GM23338 (cell line): ENCODE measurements at places on chromosomes 5 and 9. TPM values are rescaled to one million over a fixed set of nuclear protein-coding genes. Genes with fewer than 3 reads are reported as not detected.

The PHYHD1 gene
- total RNA-seq = 4.1 and 10.4 TPM in 2 replicates

DNA sequence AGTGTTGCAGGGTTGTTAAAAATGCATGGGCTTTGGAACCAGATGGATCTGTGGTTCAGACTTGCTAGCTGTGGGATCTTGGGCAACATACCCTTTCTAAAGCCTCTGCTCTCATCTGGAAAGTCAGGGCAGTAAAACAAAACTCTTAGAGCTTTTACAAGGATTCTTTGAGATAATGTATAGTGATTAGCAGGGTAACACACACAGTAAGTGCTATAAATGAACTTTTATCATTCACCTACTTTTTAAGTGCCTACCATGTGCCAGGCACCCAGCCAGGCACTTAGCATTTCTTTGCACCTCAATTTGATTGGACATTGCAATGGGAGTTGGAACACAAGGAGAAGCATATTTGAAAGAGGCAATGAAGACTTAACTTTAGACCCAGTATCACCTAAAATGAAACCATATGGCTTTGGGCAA is 208.6 kb upstream of the PAPPA start:
- no peak overlapping the region for H3K27ac ChIP-seq
- DNase-seq = no peak
- no peaks in the 10 kb centered on the region for H3K36me3 ChIP-seq
- peaks cover 9% of the 10 kb centered on the region; the same call in 1 of the 2 replicates for H3K4me1 ChIP-seq
- H3K27me3 ChIP-seq = no peaks in the 10 kb centered on the region
- no peak overlapping the region for H3K4me3 ChIP-seq

- H3K27me3 ChIP-seq = peaks cover 4% of the 10 kb centered on the region; the same call in 1 of the 2 replicates
- H3K4me3 ChIP-seq = peak overlapping the region; percentile 59
- DNase-seq = no peak
- peaks cover 8% of the 10 kb centered on the region; the same call in 1 of the 2 replicates for H3K4me1 ChIP-seq
These were observed 831 bp downstream of the RMRP start for GRCh38 chr9:35656831-35657545.

GRCh38 chr5:64952951-64953673 is 184.4 kb downstream of the CWC27 start:
- DNase-seq = no peak
- H3K27ac ChIP-seq = no peak overlapping the region
- no peaks in the 10 kb centered on the region for H3K36me3 ChIP-seq
- H3K4me1 ChIP-seq = no peaks in the 10 kb centered on the region
- no peak overlapping the region for H3K4me3 ChIP-seq

- H3K27me3 ChIP-seq = no peaks in the 10 kb centered on the region
- no peaks in the 10 kb centered on the region for H3K36me3 ChIP-seq
- peak overlapping the region; percentile 31 for H3K4me3 ChIP-seq
- H3K27ac ChIP-seq = peak overlapping the region; percentile 97
These were observed 63.3 kb downstream of the SEMA4D start for GRCh38 chr9:89434636-89435035.
